ENCODE measurements at places on chromosomes 6 and 20.
A peak's percentile ranks its signal among the peaks of the same experiment; 100 is the strongest.

- peak; percentile 54 for DNase-seq
Measured at GRCh38 chr6:52663120-52663935, 7.6 kb upstream of the TMEM14A start.

DNA sequence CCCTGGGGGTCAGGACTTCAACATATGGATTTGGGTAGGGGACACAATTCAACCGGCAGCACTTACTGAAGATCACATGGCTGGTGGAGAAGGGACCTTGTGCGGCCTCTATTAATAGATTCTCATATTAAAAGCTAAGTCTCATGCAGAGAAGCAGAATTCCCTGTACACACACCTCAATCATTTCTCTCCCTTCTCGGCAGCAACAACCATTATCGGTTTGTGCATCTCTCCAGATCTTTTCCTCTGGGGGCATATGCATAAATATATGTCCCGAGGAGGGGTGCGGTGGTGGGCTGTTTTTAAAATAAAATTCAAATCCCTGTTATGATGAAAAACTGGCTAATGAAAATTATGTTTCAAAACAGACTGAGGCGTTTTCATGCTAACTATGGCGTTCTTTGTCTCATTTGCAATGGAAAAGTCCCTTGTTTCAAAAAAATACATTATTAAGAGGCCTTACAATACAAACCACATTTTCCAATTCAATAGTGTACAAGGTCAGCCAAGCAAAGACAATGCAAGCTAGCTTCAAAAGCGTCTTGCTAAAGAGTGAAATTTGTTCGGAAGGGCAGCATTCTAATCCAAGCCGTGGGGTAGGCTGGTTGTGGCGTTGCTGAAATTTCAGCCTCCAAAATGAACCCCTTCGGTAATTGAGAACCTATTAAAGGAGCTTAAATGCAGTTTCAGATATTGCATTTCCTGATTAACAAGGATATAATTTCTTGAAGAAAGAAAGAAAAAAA is 17.3 kb downstream of the APCDD1L start:
- DNase-seq: no peak

DNA sequence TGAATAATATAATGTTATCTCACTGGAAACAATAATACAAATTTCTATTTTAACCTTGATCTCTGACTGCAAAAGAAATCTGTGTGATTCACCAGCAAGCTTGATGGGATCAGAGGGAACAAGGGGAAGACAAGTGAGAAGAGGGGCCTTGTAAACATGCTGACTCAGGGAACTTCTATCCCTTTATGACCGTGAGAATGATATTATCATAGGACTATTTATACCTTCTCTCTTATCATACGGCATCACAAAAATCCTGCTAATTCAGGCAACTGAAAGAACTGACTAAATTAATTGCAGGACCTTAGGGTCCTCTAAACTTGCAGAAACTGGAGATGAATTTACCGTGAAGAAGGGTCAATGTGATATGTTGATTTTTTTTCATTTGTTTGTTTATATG is 173.3 kb downstream of the PTPRK start:
- no peak for DNase-seq

DNA sequence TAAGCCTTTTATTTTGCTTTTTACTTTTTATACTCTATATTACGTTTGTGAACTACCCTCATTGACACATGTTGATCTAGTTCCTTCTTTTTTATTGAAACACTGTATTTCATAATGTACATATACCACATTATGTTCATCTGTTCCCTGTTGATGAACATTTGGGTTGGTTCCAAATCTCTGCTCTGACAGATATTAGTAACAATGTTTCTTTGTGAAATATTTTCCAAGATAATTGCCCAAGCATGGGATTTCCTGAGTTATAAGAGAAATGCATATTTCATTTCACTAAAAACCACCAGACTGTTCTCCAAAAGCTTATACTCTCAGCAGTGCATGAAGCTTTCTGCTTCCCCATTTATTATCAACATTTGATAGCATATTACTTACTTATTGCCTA is 44.2 kb upstream of the TNFRSF21 start:
- no peak for DNase-seq

DNA sequence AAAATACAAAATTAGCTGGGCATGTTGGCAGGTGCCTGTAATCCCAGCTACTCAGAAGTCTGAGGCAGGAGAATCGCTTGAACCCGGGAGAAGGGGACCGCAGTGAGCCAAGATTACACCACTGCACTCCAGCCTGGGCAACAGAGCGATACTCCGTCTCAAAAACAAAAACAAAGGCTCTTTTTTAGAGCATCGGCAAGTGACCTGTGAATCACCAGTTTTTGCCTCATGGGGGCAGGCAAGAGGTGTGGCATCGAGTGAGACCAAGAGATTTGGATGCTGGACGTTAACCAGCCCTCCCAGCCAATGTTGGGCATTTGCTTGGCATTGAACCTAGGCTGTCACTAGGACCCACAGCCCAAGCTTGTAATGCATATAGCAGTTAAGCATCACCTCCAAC is 14.6 kb upstream of the CDK5RAP1 start:
- DNase-seq: no peak

GRCh38 chr6:157513619-157514485 is 132.9 kb downstream of the ZDHHC14 start:
- no peak for DNase-seq

DNA sequence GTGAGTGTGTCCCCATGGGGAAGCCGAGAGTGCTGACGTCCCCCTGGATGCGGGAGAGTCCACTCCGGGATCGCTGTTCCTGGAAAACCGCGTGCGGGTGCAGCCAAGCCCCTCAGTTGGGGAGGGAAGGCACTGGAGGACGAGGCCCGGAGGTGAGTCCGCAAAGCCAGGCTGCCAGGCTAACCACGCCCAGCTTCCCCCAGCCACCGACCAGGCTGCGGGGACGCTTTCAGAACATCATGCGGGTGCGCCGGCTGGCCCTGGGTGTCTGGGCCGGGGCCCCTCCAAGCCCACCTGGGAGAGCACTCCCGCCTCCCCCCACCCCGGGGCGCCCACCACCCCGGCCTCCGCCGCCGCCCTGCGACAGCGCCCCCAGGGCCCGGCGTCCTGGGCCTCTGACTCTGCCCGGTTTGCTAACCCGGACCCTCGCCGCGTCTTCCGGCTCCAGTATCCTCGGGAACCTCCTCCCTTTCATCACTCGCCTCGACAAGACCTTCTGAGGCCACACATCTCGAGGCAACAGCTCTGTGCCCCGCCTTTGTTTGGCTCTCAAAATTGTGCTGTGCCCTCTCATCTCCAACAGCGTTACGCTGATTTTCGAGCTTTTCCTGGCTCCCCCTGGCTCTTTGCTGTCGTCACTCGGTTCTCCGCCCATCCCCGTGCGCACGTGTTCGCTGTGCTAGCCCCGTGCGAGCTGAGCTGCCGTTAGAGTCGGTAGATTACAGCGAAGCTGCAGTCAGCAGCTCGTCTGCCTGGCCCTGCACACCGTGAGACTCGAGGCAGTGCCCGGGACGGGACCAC is 47.1 kb upstream of the ENTPD6 start:
- DNase-seq: peak; percentile 54

- DNase-seq: no peak
Measured at GRCh38 chr6:89492025-89492640, 59.2 kb downstream of the ANKRD6 start.

DNA sequence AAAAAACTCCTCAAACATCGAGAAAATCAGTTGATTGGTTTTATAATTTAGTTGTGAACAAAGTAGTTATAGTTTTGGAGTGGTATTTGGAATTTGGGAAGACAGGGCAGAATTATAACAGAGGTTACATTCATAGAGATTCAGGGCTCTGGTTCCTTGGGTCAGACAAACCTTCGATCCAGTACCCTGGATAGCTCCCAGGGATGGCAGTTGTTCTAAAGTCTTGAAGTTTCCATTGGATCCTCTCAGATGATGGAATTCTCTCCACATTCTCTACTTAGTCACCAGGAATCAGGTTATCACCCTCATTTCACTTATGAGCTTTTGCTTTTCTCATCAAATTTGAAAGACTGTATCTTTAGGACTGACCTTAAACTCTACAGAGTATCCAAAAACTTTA is 285.1 kb downstream of the CENPW start:
- DNase-seq: no peak

- no peak for DNase-seq
Measured at GRCh38 chr6:158013904-158014504, 32.3 kb downstream of the SYNJ2 start.

DNA sequence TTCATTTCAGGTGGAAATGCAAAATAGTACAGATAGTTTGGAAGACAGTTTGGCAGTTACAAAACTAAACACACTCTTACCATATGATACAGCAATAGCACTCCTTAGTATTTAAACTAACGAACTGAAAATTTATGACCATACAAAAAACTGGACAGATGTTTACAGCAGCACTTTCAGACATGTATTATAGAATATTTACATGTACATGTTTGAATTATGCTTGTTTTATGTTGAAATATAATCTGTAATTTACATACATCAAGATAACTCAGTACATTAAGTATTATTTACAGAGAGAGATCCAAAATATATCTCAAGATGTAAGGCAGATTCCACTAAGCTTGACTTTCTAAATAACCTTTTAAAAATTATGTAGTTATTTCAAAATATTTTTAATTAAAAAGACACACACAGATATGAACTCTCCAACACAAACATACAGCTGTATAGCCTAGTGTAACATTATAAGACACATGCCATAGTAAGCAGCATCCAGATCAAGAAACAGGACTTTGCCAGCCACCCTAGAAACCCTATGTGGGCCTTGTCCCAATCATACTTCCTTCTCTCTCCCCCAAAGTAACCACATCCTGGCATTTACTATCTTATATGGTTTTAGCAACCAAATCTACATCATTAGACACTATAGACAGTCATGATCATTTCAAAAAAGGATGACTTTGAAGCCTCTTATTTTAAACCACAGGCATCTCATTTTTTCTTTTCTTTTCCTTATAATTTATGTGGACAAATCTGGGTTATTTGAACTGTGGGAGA is 82.2 kb downstream of the MAN1A1 start:
- no peak for DNase-seq

DNA sequence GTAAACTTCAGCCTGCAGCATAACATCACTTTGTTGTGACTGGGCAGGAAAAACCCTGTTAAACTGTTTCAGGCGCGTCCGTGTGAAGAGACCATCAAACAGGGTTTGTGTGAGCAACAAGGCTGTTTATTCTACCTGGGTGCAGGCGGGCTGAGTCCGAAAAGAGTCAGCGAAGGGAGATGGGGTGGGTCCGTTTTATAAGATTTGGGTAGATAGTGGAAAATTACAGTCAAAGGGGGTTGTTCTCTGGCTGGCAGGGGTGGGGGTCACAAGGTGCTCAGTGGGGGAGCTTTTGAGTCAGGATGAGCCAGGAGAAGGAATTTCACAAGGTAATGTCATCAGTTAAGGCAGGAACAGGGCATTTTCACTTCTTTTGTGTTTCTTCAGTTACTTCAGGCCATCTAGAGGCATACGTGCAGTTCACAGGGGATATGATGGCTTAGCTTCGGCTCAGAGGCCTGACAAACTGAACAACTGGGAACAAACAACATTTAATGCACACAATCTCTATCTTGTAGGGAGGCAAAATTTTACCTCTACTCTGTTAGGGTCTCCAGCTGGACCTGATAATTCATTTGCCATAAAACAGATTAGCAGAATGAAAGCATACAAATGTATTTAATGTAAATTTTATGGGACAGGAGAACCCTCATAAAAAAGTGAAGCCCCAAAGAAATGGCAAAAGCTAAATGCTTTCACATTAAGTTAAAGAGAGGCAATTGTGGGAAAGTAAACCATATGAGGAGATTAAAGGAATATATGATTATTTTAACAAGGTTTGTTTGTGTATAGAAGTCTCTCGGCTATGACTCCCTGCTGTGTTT is 58.3 kb upstream of the HFE start:
- no peak for DNase-seq

- no peak for DNase-seq
Measured at GRCh38 chr6:32867554-32868256, 13.7 kb downstream of the PSMB9 start.

DNA sequence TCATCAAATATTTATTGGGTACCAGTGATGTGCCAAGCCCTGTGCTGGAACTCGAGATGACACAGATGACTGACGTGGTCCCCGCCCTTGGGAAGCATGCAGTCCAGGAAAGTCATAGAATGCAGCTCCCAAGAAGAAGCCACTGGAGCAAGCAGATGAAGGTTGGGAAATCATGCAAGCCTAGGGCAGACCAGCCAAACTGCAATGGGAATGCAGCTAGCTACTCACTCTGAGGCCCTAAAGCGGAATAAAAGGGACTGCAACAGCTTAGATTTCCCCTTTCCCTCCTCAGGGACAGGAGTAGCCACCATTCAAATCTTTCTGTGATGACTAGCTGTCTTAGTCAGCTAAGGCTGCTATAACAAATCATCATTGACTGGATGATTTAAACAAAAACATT is 152.2 kb downstream of the MAFB start:
- DNase-seq: no peak

DNA sequence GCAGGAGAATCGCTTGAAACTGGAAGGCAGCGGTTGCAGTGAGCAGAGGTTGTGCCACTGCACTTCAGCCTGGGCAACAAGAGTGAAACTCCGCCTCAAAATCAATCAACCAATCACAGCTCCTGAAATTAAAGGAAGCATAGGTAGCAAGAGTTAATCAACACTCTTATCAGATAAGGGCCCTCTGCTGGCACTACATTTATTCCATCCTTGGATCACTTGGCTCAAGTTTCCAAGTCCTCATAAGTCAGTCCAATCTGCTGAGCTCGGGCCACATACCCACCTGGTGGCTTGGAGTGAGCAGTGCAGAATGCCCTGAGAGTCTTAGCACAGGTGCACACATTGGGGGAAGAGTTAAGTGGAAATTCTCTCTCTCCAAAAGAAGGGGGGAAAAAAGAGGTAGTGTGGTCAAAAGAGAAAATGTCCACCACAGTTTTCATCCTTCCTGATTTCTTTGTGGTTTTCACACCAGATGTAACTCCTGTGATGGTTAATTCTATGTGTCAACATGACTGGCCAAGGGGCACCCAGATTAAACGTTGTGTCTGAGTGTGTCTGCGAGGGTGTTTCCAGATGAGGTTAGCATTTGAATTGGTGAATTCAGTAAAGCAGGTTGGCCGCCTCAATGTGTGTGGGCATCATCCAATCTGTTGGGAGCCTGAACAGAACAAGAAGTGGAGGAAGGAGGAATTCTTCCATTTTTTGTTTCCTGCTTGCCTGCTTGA is 14.2 kb upstream of the FAM8A1 start:
- DNase-seq: no peak
